ENCODE measurements at places on chromosomes 16 and 17.

DNA sequence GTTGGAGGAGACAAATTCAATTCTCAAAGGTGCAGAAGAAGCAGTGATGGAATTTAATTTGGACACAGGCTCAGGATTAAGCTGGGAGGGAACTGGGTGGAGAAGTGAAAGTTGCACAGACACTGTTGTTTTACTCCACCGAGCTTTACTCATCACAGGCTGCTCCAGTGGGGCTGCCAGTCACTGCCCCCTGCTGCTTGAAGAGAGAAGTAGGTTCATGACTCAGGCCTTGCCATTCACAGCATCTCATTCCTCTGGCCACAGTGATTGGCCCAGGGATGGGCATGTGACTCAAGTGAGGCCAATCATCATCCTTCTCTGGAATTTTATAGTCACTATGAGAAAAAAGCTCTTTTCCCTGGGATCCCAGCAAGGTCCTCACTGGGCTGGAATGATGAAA lies 11.8 kb downstream of the GNAO1 start:
- DNase-seq, result peak; percentile 46

- DNase-seq, result no peak
These were observed 23.0 kb upstream of the TRIM25 start for GRCh38 chr17:56936697-56937322.

- no peak for DNase-seq
These were observed 6.1 kb upstream of the KRT31 start for GRCh38 chr17:41403404-41404023.

GRCh38 chr17:72602517-72603419 lies 481.9 kb downstream of the SOX9 start:
- DNase-seq, result no peak

- no peak for DNase-seq
These were observed 22.8 kb downstream of the TADA2A start for GRCh38 chr17:37429453-37429852.

DNA sequence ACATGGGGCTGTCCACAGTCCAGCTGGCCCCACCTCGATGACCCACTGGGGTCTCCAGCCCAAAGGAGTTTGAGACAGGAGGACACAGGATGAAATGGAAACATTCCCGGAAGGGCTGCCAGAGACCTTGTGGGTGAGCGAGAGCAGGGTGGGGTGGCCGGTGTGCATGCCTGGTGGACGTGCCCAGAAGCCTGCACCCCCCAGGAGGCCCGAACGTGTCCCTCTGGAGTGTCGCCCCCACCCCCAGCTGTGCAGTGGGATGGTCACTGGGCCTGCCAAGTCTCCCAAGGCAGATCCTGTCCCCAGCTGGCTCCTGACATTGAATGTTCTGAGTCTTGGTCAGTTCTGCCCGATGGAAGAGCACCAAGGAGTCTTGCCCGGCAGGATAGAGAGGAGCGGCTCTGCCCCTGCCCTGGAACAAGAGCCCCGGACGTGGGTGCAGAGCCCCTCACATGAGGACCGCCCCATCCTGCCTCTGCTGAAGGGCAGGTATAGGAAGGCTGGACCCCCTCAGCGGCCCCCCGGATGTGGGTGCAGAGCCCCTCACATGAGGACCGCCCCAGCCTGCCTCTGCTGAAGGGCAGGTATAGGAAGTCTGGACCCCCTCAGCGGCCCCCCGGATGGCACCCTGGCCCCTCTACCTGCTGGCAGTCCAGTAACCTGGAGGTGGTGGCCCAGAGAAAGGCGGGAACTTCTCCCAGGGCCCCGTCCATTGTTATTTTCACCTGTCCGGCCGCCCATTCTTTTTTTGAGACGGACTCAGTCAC lies 3.1 kb upstream of the CAPN15 start:
- no peak for DNase-seq

GRCh38 chr17:82021107-82021899 lies 1.4 kb downstream of the CENPX start:
- DNase-seq, result no peak

GRCh38 chr17:77736199-77736585 lies 222.3 kb upstream of the TNRC6C start:
- DNase-seq, result no peak

DNA sequence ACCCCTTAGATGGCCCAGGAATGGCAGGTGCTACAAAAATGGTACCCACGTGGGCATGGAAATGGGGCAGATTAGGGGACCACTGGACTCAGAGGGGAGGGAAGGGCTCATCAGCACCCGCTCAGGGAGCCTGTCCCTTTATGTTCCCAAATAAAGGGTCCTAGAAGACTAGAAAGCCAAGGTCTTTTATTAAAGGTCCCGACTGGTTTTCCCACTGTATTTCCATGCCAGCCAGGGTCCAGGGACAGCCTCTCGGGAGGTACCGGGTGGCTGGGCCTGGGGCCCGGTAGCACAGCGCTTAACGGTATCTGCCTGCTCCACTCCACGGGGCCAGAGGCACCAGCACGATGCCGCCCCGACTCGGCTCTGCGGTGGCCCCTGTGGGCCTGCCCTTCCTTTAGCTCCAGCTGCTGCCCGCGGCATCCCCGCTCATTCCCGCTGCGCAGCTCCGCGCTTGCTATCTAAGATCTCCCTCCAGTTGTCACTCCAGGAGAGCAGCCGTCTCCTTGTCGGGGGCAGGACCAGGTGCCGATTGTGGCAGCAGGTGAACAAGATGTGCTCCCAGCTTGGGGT lies 1.4 kb downstream of the NT5C start:
- DNase-seq, result no peak

DNA sequence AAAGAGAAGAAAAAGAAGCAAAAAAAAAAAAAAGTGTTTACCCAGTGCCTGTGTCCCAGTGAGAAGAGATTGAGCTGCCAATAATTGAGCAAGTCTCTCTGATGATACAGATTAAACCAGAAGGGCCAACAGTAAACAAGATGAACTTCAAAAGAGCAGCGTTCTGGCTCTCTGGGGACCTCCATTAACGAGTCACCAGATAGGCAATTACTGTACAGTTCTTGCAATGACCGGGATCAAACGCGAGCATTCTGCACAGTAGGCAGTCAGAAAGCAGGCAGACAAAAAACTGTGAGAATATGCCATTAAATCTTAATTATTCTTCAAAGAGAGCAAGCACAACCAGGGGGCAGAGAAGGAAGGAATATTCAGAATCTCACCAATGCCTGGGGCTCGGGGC lies 626.1 kb downstream of the TMEM114 start:
- DNase-seq, result no peak
